Esophagus mucosa (tissue), 1 donor: ENCODE measurements at places on chromosomes 13 and 19.

DNA sequence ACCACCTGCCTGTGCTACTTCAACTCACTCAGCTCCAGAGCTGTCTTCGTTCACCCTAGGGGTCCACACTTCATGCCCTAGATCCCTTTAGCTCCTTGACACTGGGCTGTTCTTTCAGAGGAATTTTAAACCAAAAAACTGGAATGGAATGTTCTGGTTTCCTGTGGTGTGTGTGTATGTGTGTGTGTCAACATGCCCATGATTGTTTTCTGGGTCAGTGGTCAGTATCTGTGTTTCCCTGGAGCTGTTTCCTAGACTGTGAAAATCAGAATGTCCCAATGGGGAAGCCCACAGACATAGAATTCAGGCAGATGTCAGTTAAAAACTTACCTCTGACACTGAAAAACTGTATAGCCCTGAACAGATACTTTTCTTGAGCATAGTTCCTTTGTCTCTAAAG is 1.3 kb downstream of the PMIS2 start:
- ATAC-seq, result no peak

GRCh38 chr13:59776924-59777690 is 386.6 kb downstream of the DIAPH3 start:
- peak; percentile 11 for ATAC-seq

- peak; percentile 88 for ATAC-seq
Measured at GRCh38 chr13:98997738-98998641, 20.1 kb upstream of the DOCK9 start.

DNA sequence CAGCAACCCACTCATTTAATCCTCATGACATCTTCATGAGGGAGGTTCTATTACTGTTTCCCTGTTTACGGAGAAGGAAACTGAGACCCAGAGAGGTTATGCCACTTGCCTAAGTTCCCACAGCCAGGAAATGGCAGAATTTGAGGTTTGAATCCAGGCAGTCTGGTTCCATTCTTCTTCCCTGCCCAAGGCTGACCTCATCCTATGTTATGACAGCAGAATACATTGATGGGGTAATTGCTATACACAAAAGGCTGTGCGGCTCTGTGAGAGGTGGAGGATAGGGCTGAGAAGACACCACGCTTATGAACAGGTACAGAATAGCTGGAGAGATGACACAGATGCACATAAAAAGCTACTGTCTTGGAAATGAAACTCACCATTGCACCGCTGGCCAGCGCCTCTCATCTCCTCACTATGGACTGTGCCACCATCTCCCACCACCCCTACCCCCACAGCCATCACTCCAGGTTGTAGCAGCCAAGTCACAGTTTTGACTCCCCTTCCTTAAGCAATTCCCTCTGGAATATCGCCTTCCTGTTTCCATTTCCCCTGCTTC is 11.5 kb downstream of the MAG start:
- no peak for ATAC-seq

DNA sequence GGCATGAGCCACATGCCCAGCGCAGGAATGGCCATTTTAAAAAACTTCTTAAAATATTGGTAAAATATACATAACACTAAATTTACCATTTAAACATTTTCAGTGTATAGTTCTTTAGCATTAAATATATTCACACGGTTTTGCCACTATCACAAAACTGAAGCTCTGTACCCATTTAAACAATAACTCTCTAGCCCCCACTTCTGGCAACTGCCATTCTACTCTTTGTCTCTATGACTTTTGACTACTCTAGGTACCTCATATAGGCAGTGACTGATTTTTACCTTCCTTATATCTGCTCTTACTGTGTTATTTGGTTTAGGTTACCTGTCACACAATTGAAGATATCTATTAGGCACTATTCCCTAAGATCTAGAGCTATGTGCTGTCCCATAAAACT is 2.3 kb upstream of the KBTBD7 start:
- no peak for ATAC-seq

- no peak for ATAC-seq
Measured at GRCh38 chr19:53961523-53962356, 997 bp upstream of the CACNG8 start.
